ENCODE measurements at places on chromosomes 7 and 10.

DNA sequence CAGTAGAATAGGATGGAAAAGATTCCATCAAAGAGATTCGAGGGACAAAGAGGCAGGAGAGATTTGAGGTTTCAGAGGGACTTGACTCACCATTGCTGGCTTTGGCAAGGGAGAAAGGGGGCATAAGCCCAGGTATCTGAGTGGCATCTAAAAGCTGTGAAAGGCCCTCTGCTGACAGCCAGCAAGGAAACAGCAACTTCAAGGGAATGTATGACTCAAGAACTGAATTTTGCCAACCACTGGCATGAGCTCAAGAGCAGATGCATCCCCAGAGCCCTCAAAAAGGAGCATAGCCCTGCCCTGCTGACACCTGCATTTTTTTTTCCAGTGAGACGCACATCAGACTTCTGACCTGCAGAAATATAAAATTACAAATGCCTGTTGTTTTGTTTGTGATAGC, 19.6 kb upstream of the ADAM12 start:
- no peak for DNase-seq

DNA sequence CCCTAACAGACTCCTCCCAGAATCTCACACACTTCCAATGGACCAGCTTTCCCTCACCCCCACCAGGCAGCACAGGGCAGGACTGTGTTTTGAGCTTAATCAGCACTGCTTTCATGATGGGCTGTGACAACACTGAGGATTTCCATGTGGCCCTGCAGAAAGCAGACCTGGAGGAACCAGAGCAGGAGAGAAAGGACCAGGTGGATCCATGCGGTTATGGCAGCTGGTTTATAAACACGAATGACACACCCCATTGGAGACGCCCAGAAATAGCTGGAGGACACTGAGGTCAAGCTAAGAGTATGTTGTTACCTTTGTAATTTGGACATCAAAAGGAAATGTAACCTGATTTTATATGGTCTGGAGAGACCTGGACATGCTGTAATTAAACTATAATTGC, 31.7 kb upstream of the HERPUD2 start:
- no peak for DNase-seq

DNA sequence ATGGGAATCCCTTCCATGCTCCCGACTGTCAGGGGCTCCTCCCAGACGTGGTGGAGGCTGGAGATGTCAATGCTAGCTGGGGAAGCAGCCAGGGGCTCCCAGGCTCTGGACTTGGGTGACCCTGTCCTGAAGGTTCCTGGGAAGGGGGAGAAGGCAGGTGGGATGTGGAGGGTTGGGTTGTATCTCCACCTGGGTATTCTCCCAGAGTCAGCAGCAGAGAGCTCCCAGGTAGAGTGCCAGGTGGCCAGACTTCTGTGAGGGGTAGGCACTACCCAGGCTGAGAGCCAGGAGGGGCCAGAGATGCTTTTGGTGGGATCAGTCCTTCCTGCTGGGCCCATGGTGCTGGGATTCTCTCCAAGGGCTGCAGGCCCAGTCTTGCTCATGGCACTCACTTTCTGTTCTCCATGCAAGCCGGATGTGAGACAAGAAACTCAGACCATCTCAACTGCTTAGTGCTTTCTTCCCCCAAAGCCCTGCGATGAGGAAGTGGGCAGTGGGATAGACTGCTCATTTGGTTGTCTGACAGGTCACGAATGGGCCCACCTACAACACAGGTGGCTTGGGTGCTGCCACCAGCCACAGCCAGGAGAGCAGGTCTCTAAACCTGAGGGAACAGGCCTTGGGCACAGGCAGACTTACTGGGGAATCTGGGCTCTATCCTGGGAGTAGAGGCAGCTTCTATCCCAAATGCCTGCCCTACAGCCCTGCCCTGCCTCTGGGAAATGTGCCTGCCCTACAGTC, 52.5 kb upstream of the CAMK2B start:
- no peak for DNase-seq

DNA sequence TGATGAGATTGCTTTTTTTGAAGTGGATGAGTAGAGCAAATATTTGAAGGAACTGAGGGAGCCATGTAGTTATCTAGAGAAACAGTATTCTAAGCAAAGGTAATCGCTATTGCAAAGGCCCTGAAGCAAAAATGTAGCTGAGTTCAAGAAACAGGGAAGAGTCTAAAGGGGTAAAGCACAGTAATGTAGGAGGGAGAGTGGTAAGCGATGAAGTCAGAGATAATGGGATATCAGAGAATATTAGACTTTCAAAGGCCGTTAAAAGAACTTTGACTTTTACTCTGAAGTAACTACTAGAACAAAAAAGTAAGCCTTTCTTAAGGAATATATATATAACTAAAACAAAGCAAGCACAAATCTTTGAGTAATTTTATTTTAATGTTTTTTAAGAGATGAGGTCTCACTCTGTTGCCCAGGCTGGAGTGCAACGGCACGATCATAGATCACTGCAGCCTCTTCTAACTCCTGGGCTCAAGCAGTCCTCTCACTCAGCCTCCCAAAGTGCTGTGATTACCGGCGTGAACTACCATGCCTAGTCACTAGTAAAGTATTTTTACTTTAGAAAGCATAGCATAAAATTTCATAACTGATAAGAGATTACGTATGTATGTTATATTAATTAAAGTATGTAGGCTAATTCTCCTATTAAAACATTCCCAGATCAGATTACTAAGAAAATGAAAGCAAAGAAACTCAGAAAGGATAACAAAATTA, 61.7 kb upstream of the OIT3 start:
- DNase-seq, result no peak

- no peak for DNase-seq
Measured at GRCh38 chr10:133294189-133294588, 14.5 kb downstream of the TUBGCP2 start.

GRCh38 chr7:105353752-105354328, 34.9 kb downstream of the SRPK2 start:
- no peak for DNase-seq

- DNase-seq, result no peak
Measured at GRCh38 chr7:81664304-81664703, 105.5 kb downstream of the HGF start.

GRCh38 chr10:101797403-101798059, 14.3 kb upstream of the NPM3 start:
- no peak for DNase-seq

- DNase-seq, result no peak
Measured at GRCh38 chr10:74081192-74081803, 69.3 kb downstream of the AP3M1 start.

- DNase-seq, result no peak
Measured at GRCh38 chr10:20993389-20993788, 96.3 kb upstream of the NEBL start.

GRCh38 chr7:108375668-108376067, 80.6 kb downstream of the NRCAM start:
- DNase-seq, result no peak

- DNase-seq, result no peak
Measured at GRCh38 chr7:43625453-43625852, 42.5 kb downstream of the STK17A start.

DNA sequence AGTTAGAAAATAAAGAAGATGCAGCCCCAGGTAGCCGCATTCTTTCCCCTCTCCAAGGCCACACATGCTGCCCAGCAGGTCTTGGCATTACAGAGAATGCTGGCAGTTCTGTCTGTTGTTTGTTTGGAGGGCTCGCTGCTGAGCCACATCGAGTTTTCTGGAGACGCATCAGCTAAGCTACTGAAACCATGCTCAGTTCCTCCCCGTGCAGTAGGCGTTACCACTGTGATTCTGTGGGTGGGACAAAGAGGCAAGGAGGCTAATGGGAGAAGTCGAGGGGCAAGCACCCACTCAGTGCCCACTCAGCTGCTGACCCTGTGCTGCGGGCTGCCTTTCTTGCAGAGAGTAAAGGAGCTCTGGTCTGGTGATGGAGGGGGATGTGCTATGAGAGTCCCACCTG, 15.5 kb upstream of the GTPBP4 start:
- no peak for DNase-seq

DNA sequence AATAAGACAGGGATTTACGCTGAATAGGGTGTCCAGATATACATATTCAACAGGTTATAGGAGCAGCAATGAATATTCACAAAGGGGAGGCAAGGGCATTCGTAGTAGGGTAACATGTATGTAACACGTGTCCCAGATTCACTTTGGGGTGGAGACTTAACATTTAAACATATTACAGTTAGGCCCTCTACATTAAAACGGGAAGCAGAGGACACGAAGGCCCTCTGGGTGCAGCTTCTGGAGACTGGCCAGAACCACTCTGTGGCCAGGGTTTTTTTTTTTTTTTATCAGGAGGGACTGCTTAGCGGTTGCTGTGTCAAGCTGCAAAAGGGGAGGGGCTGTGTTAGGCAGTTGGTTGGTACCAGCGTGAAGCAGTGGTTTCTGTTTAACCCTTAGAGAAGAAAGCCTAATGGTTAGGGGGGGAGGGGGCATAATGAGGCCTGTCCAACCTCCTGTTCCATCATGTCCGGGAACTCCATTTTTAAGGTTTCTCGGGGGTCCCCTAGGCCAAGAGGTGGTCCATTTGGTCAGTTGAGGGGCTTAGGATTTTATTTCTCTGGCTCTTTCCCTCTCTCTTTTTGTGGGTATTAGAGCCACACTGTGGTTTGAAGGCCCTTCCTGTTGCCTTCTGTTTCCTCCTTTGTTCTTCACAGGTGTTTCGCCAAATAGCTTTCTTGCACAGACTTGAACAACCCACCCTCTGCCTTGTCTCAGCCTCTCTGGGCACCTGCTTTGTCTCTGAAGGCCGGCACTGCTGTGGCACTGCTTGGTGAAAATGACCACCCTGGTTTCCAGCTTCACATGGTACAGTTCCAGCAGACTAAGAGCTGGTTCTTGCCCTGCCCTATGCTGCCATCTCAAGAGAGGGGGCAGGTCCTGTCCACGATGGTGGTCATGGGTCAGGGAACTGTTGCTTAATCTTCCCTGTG, 26.4 kb downstream of the PRF1 start:
- DNase-seq, result no peak

DNA sequence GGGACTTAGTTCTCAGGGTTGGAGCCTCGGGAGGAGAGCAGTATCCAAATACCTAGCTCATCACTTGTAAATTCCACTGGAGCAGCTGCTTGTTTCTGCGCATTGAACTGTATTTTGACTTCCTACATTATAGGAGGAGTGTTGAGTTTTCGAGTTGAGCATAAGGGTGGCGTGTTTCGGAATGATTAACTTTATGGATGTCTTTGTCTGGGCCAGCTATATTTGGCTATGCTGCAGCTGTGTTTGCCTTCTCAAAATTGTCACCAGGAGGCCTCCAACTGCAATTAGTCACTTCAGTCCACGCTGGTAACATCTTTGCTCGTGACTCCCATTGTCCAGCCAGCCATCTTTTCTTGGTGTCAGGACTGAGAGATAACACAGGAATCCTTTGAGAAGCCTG, 9.1 kb downstream of the CELF2 start:
- DNase-seq, result no peak
